ENCODE measurements at places on chromosomes 7 and 10.

- no peak for DNase-seq
These were observed 293.9 kb downstream of the BAMBI start for GRCh38 chr10:28971255-28971654.

- peak; percentile 45 for DNase-seq
These were observed 56.7 kb downstream of the PIP4K2A start for GRCh38 chr10:22657566-22658225.

GRCh38 chr7:56033671-56034432 is 17.4 kb downstream of the PSPH start:
- peak; percentile 83 for DNase-seq

DNA sequence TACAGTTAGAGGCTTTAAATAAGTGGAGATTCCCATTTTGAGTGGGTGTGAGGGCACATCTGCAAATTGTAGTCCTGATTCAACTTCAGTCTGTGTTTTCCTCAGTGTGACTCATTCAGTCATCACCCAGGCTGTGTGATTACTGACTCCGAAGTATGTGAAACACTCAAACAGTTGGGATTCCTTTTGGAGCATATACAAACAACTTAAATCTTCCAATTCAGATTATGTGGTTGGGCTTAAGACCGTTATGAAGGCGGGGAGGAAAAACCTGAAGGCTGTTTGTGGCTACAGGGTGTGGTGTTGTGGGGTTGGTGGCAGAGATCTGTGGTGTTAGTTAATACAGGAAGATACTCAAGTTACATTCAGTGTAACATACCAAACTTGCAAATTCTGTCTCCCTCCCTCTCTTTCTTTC is 259.7 kb upstream of the FERD3L start:
- peak; percentile 98 for DNase-seq

DNA sequence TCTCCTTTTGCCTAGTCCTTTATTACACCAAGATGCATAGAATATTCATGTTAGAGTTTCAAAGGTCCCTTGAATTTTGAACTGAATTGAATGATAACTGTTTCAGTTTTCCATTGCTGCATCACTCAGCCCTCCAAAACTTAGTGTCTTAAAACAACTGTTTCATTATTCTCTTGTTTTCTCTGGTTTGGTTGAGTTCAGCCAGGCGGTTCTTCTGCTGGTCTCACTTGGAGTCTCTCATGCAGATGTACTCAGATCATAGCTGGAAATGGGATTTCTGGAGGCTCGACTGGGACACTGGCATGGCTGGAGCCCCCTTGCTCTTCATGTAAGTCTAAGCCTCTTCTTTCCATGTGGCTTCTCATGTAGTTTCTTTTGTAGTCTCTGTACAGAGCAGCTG is 107.2 kb upstream of the MKI67 start:
- no peak for DNase-seq

DNA sequence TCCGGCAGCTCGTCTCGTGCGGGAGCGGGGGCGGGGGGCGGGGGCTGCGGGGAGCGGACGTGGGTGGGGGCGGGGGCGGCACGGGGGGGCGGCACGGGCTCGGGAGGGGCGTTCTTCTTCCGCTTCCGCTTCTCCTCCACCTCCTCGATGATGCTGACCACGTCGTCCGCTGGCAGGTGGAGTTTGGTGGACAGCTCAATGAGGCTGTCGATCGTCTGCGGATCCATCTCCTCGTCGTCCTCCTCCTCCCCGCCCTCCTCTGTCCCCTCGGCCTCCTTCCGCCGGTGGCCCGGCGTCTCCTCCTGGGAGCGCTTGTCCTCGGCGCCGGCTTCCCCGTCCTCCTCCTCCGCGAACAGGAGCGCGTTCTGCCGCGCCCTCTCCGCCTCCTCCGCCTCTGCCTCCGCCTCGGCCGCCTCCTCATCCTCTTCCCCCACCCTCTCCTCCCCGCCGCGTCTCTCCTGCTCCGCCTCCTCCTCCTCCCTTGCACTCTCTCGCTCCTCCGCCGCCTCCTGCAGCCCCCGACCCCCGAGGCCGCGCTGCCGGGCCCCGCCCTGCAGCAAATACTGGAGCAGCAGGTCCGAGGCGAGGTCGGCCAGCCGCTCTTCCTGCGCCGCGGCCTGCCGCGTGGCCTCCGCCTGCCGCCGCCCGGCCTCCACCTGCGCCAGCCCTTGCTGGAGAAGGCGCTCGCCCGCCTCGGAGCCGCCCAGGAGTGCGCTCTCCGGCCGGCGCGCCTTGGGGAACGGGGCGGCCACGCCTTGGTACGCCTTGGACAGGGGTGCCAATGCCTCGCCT is 1.9 kb downstream of the VGF start:
- DNase-seq: peak; percentile 38

GRCh38 chr10:110916554-110917346 is 2.2 kb downstream of the BBIP1 start:
- DNase-seq: peak; percentile 93

DNA sequence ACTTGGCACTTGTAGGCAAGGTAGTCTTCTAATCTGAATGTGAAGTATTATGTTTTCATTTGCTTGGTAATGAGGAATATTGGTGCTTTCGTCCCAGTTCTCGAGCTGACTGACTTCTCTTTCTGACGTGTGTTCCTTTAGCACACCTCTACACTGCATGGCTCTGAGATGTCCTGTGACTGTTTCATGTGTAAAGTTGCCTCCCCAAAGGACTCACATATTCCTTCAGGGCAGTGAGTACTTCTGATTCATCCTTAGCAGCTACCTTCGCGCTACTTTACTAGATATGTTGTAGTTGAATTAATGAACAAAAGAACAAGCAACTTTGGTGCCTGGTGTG is 113.7 kb downstream of the EGFR start:
- no peak for DNase-seq

DNA sequence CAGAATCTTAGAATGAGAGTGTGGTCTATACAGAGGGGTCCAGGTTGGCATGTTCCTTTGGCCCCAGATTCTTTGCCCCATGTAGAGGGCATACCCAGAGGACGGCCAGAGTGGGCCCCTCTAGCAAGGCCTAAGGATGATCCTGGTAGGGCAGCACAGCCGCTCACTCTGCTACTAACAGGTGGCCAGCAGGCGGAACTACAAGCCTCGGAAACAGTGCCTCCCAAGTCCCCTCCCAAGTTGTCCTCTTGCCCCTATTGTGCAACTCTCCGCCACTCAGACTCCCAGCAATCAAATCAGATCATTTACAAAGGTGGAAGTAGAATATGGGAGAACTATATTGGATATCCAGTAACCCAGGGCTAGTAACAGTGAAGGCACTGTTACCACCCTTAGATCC is 107.4 kb downstream of the STRA8 start:
- no peak for DNase-seq

DNA sequence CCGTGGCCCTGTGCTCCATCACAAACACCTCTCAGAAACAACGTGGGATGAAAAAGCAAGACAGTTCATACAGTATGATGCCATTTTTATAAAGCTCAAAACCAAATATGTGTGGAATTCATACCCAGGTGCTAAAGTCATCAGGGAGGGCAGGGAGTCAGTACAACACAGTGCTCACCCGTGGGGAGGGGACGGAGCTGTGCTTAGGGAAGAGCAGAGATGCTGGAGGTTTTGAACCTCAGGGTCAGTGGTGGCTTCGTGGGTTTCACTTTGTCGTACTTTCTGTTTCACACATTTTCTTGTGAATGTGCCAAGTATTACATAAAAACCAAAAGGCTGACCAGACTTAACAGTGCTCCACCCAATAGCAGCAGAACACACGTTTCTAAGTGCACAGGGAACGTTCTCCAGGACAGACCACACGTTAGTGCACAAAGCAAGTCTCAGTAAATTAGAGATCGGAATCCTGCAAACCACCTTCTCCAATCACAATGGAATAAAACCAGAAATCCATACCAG is 21.2 kb downstream of the ZMIZ2 start:
- DNase-seq: peak; percentile 69

GRCh38 chr10:101561068-101561915 is 26.8 kb downstream of the POLL start:
- DNase-seq: no peak

- no peak for DNase-seq
These were observed 24.8 kb downstream of the BRAF start for GRCh38 chr7:140899883-140900282.

DNA sequence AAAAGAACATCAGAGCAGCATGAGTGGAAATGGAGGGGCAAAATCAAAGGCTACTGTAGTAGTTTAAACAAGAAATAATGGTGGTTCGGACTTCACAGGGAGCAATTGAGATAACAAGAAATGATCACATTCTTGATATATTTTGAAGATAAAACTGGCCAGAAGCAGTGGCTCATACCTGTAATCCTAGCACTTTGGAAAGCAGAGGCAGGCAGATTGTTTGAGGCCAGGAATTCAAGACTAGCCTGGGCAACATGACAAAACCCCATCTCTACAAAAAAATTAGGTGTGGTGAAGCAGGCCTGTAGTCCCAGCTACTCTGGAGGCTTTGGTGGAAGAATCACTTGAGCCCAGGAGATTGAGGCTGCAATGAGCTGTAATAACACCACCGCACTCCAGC is 22.9 kb downstream of the EEF1AKMT2 start:
- no peak for DNase-seq

- no peak for DNase-seq
These were observed 1.7 kb downstream of the ATAD1 start for GRCh38 chr10:87816163-87816897.

GRCh38 chr10:132550366-132551092 is 12.9 kb downstream of the INPP5A start:
- no peak for DNase-seq

- no peak for DNase-seq
These were observed 124.3 kb downstream of the KLF6 start for GRCh38 chr10:3660753-3661152.

GRCh38 chr7:69419934-69420333 is 178.3 kb upstream of the AUTS2 start:
- DNase-seq: no peak

DNA sequence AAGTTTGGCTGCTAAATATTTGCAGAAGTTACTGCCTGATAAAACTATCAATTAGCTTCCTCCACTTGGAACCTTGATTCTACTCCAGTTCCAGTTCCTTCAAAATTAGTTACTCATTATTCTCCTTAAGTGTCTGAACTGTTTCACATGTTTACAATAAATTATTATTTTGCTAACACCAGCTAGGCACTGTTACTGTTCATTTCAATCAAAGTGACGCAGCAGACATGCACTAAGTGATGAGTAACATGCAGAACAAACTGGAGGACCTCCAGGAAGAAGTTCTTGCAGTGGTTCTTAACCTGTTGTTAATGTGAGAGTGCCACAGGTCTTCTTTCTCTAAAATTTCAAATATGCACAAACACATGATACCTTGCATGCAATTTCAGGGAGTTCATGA is 491.8 kb upstream of the SEMA3A start:
- peak; percentile 40 for DNase-seq

DNA sequence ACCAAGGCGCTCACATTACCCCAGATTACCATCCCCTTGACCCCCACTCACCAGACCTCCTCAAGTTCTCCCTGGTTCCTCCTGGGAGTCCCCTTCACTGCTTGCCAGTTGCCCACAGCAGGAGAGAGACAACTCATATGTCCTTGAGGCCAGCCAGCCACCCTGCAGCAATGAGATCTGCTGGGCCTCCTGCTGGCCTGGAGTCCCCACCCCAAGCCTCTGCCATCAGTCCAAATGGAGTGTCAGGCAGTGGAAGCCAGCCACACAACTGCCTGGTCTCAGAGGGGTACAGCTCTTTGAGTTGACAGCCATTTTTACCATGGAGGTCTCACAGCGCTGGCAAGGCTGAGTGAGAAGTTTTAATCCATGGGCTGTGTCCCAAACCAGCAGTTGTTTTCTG is 53.0 kb upstream of the EXOC4 start:
- no peak for DNase-seq

- peak; percentile 4 for DNase-seq
These were observed 68.1 kb downstream of the HBP1 start for GRCh38 chr7:107236862-107237261.

GRCh38 chr7:12641196-12641595 is 46.2 kb upstream of the ARL4A start:
- no peak for DNase-seq

- DNase-seq: no peak
These were observed 69.8 kb downstream of the MAP3K8 start for GRCh38 chr10:30503700-30504266.

- no peak for DNase-seq
These were observed 15.3 kb downstream of the SFRP4 start for GRCh38 chr7:37901236-37901827.

- no peak for DNase-seq
These were observed 3.9 kb upstream of the BTAF1 start for GRCh38 chr10:91919651-91920050.

- no peak for DNase-seq
These were observed 121.6 kb downstream of the GRID1 start for GRCh38 chr10:86245015-86245394.

GRCh38 chr7:55903985-55904759 is 16.9 kb downstream of the ZNF713 start:
- DNase-seq: no peak

DNA sequence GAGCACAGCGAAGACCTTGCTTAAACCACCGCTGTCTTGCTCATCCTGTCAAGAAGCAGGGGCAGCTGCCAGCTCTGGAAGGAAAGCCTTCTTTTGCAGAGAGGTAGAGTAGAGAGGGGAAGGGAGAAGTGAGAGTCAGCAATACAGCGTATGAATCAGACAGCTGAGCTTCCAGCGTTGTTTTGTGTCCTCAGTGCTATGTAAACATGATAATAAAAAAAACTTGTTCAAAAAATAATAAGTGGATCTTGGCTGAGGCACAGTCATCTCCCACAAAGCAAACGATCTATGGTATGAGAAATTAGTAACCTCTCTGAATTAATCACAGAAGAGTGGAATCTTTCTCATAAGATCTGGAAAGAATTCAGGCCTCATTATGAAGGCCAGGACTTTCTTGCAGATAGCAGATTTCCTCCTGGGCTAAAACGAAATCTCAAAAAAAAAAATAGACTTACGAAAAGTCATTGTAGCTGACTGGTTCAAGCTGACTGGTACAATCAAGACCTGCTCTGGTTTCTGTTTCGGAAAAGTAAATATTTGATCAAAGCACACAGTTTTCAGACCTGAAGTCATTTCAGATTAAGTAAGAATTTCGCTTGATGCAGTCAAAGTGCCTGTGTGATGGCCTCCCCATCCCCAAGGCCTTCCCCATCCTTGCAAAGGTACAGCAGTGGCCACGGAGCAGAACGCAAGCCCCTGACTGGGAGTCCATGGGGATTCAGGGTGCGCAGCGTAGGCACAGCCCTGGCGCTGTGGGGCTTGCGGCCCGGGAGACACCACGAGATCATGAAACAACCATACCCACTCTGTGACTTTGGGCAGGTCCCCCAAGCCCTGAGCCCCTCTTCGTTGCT is 29.4 kb downstream of the CHST15 start:
- peak; percentile 75 for DNase-seq

GRCh38 chr10:71005337-71006305 is 117.3 kb upstream of the PCBD1 start:
- no peak for DNase-seq

- no peak for DNase-seq
These were observed 88.4 kb downstream of the SH3PXD2A start for GRCh38 chr10:103766751-103767505.
